ENCODE measurements at places on chromosomes 6 and 20.

DNA sequence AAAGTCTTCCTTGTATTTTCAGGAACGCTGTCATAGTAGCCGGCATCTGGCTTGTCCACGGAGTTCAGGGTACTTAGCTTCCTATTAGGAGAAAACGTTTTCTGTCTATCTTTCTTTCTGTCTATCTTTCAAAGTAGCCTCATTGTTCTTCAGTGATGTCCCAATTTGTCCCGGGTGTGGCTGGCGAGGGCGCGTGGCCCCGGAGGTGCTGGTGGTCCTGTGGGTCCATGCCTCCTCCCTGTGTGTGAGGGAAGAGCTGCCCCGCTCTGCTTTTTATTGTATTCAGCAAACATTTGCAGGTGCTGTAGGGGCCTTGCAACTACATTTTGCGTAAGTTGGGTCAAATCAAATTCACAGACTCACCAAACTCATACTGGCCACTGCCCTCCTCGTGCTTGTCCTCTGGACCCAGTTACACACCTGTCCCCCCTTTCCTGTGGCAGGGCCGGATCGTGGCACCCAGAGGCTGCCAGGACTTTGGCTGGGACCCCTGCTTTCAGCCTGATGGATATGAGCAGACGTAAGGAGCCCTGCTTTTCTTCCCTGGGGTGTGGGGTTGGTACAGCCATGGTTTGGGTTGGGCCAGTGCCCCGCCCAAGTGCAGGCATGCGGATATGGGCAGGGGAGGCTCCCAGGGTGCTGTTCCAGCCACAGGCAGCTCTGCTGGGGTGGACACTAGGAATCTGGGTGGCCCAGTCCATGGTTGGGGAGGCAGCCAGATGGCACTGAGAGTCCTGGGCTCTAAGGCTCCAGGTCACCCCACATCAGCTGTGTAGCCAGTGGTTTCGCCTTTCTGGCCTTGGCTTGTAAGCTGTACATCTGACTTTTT is 12.3 kb downstream of the ITPA start:
- no peak for DNase-seq

GRCh38 chr6:41781366-41781730 is 766 bp downstream of the PRICKLE4 start:
- DNase-seq = no peak

- no peak for DNase-seq
Observed at GRCh38 chr20:3797226-3797545, 1.1 kb downstream of the CDC25B start.

DNA sequence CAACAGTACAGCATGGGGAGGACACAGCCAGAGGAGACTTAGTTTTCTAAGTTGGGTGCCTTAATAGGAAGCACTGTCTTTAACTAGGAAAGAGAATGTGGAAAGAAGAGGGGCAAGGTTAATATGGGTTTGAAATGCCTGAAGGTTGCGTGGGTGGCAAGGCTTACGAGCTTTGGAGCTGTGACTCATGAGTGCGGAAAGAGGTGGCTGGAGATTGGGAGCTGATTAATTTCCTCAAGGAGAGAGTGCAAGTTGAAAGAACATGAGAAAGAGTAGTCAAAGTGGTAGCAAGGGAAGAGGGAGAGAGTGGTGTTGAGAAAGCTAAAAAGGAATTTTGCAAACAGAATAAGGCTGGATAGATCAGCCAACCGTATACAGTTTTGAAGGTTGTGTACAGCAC is 315.1 kb upstream of the PRND start:
- no peak for DNase-seq

DNA sequence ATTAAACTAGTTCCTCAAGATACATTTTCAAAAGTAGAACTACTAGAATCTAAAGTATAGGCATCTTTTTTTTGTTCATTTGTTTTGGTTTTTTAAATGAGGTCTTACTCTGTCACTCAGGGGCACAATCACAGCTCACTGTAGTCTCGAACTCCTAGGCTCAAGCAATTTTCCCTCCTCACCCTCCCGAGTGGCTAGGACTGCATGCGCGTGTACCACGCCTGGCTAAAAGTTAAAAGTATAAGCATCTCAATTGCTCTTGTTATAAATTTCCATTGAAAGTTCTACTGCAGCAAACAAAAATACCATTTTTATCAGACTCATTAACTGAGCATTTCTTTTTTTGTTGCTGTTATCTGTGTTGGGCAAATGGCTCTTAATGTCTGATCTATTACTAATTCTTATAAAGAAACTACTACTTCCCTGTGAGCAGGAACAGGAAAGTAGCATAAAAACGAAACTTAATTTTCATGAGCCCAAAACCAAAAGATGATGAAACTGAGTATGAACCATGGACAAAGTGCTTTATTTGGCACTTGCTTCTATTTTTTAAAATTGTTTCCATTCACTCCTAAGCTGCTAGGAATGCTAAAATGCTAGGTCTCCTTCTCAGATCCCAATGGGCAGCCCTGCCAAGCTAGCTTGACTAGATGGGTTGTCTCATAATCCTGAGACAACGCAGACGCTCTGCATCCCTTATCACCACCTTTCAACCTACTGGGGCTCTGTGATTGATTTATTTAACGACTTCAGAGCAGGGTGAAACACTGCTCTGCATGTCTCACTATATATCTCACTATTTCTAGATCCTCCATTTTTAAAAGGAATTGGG is 36.9 kb downstream of the TRPC4AP start:
- DNase-seq = no peak

- DNase-seq = no peak
Observed at GRCh38 chr6:26092443-26092842, 5.2 kb downstream of the HFE start.
